ENCODE measurements at places on chromosomes 1 and 21.

DNA sequence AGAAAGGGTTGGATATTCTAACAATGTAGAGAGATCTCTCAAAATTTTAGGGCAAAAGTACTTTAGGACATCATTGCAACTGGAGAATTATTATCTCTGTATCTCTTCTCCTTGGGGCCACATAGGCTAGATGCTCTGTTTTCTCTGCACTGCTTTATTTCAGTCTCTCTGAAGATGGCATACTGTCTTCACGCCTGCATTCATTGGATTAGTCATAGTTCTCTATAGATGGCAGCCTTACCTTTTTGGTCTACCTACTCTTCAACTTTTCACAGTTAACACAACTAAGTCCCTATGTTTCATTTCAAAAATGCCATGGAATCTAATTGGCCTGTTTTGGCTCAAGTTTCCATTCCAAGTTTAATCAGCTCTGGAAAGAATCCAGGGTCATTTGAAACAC lies 1623.3 kb upstream of the B3GALT2 start:
- no peak for DNase-seq

GRCh38 chr1:90349510-90349909 lies 354.6 kb downstream of the ZNF326 start:
- no peak for DNase-seq

- no peak for DNase-seq
Observed at GRCh38 chr1:12147201-12147701, 19.5 kb upstream of the TNFRSF1B start.

DNA sequence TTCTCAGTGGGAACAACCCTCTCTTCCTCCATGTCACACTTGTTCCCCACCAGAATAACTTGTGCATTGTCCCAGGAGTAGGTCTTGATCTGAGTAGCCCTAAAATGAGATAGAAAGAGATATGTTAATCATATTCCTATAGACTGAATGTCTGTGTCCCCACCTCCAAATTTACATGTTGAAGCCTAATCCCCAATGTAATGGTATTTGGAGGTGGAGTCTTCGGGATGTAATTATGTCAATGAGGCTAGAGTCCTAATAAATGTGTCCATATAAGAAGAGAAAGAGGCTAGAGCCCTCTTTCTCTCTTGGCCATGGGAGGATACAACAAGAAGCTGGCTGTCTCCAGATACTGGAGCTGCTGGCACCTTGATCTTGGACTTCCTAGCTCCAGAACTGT lies 54.8 kb upstream of the NRDC start:
- no peak for DNase-seq

GRCh38 chr1:33328817-33329216 lies 7.9 kb upstream of the A3GALT2 start:
- no peak for DNase-seq

DNA sequence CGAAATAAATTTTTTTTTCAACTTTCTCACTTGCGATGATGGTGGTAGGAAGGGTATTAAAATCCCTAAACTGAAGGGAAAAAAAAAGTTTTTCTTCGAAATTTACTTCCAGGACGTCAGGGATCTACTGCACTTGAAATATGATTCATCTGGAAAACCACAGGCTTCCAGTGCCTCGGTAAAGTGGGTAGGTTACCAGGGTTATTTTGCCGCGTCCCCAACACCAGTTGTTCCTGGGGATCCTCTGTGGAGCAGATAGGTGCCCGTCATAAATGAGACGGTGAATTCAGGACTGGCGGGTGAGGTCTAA lies 773 bp downstream of the RABIF start:
- no peak for DNase-seq

DNA sequence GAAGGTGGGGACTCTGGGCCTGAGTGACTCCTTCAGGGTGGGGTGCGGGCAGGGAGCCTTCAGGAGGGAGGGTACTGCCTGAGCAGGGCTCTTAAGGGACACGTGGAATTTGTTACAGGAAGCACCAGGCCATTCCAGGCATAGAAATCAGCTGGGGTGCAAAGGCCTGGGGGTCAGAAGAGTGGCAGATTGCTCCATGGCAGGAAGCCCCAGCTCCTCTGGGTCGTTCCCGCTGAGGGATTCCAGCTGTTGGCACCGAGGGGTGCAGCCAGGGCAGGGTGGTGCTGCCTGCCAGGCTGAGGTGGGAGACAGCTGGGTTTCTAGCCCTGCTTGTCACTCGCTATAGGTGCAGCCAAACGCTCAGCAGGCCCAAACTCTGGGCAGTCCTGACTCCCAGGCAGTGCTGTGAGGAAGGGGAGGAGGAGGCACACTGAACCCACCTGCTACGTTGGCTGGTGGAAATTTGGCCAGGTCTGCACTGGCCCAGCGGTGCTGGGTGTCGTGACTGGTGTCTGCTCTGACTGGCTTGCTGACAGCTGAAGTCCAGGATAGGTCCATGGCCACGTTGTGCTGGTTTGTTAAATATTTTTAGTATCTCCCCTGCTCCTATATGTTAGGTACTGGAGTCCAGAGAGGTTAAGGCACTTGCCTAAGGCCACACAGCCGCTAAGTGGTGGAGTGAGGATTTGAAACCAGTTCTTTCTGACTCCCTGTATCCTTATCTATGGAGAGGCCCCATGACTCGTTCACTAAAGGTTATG lies 19.3 kb downstream of the TNFRSF1B start:
- no peak for DNase-seq

GRCh38 chr1:20775700-20776099 lies 11.4 kb downstream of the HP1BP3 start:
- no peak for DNase-seq

GRCh38 chr1:26417111-26417759 lies 6.6 kb downstream of the LIN28A start:
- DNase-seq = peak; percentile 81

DNA sequence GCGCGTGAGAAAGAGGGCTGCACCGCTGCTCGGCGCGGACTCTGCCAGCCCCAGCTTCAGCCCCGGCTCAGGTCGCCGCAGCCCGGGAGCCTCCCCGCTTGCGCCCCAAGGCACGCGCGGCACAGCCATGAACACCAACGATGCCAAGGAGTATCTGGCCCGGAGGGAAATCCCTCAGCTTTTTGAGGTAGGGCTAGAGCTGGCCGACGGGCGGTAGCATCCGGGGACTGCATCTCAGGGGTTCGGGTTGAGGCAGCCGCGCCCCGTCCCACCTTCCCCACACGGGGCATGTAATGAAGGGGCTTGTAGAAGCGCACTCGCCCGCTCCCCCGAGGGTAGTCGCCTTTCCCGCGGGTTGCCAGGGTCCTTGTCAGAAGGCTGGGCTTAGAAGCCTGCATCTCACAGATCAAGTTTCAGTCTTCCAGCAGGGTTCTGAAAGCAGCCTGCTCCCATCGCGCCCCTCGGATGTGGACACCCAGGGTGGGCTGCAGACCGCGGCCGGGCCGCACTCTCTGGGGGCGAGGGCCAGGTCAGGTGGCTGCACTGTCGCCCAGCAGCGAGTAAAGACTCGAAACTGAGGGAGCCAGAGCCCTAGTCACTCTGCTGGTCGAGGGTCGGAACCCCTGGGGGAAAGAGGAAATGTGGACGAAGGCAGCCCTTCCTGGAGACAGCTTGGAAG lies 507 bp downstream of the AK5 start:
- DNase-seq = no peak

- DNase-seq = no peak
Observed at GRCh38 chr1:51636191-51636590, 19.3 kb downstream of the OSBPL9 start.

GRCh38 chr1:229022595-229023333 lies 248.1 kb upstream of the RAB4A start:
- DNase-seq = no peak

GRCh38 chr1:33004613-33005012 lies 32.1 kb downstream of the AK2 start:
- DNase-seq = no peak

DNA sequence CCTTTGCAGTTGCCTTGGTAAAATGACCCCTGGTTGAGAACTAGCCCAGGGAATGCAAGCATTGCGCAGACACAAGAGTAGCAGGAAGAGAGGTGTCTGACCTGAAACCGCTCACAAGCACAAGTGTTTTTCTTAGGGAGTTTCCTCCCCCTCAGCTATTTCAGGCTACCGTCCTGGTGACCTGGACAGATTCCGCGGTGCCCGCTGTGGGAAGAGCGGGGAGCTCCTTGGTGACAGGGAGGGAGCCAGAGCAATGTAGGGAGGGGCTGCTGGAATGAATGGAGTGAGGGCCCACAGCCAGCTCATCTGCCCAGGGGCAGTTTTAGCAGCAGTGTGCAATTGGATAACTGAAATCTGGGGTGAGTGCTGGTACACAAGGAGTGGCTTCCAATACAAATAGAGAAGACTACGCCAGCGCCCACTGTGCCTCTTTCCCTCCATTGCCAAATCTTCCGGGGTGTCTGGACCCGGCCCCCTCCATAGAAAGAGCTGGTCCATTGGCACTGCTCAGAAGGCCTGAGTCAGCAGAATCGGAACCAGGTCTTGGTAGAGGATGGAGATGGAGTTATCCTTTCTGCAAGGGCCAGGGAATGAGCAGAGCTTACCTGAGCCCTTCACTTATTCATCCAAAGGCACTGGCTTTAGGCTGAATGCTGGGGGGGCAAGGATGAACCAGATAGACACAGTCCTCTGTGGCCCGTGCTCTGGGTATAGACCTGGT lies 82.8 kb downstream of the TRABD2B start:
- DNase-seq = no peak

GRCh38 chr1:30718636-30719405 lies 4.6 kb downstream of the MATN1 start:
- peak; percentile 88 for DNase-seq

DNA sequence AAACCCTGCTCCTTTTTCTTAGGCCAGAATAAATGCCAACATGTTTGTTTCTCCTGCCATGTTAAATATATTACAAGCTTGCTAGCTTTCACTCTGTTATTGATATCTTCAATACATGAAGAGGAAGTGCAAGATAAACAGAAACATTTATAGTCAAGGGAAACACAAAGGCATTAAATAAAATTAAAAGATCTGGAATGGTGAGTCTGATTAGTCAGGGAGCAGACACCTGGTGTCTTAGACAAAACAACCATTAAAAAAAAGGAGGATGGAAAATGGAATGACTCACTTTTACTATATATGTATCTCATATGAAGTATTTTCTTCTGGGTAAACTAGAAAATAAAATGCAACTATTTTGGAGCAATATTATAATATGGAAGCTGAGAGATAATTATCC lies 123.3 kb downstream of the SMYD3 start:
- no peak for DNase-seq

GRCh38 chr1:155060736-155061135 lies 2.8 kb upstream of the EFNA4 start:
- DNase-seq = no peak

- DNase-seq = no peak
Observed at GRCh38 chr1:39926820-39927219, 25.1 kb upstream of the MYCL start.

DNA sequence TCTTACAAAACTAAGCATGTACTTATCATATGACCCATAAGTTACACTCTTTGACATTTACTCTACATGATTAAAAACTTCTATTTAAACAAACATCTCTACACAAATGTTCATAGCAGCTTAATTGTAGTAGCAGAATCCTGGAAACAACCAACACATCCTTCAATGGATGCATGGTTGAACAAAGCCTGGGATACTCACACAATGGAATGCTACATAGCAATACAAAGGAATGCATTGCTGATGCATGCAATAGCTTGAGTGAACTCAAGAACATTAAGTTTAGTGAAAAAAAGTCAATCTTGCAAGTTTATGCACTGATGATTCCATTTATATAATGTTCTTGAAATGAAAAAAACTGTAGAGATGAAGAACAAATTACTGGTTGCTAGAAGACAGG lies 686.9 kb downstream of the LRRIQ3 start:
- no peak for DNase-seq

DNA sequence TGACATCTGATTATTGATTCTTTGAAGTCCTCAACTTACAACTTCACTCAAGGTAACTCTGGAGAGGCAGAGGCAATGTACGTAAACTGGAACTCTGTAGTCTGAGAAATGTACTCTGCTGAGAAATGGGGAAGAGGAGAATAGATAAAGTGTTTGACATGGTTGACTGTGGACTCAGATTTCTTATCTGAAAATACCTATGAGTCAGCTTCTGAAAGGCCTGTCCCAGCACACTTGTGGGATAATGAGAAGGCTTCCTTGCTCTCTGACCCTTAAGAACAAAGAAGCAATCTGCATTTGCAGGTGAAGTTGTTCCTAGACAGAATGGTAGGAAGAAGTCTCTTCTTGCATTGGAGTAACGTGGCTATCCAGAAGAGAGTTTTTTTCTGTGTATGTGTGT lies 1573.5 kb downstream of the BRINP3 start:
- no peak for DNase-seq

GRCh38 chr1:212205006-212205405 lies 80.2 kb upstream of the PPP2R5A start:
- DNase-seq = no peak

DNA sequence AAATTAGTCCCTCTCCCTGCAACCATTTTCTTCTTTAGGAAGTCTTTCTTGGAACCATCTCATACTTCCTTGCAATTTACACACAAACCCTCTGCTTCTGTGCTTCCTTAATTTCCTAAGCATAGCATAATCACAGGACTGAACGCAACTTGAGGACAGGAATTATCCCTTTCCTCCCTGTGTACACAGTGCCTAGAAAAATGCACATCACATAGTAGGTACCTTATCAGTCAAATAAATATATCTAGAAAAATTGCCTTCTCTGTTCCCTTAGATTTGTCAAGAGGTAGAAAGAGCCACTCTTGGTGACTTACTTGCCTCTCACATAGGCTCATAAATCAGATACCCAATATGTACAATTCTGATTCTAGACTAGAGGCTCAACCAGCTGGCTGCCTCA lies 4.9 kb downstream of the ASPM start:
- DNase-seq = no peak

DNA sequence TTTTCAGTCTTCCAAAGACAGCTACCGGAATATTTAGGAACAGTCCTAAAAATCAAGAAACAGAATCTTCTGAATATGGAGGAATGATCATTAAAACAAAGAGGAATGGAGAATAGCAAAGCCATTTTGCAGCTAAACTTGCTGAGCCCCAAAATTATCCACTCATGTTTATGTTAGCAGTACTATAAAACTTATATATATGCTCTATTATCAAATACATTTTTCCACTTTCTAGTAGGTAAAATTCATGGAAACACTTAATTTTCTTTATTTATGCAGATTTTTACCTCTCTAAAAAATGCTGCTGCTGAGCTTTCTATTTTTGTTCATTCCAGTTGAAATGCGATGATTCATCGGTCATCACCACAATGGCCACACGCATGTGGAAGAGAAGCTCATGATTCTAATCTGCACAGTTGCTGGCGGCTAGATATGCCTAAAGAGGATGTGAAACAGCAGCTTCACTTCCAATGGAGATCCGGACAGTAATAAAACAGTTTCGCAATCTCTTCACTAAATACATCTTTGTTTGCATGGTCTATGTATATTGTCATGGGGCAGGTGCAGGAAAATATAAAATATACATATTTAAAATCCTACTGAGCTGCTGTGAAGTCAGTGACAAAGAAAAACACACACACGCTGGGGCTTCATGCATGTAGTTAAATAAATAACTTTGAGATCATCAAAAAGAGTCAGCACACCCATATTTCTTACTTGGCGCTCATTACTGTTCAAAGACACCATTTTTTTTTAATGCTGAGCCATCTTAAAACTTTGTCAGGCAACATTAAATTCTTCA lies 292.2 kb downstream of the SMYD3 start:
- no peak for DNase-seq

GRCh38 chr21:10272216-10272615 lies 249.2 kb upstream of the TPTE start:
- DNase-seq = no peak

GRCh38 chr1:203549309-203549708 lies 55.4 kb downstream of the OPTC start:
- DNase-seq = no peak
